ENCODE measurements at places on chromosomes 16 and 17. TPM values are rescaled to one million over a fixed set of nuclear protein-coding genes. Genes with fewer than 3 reads are reported as not detected.

DNA sequence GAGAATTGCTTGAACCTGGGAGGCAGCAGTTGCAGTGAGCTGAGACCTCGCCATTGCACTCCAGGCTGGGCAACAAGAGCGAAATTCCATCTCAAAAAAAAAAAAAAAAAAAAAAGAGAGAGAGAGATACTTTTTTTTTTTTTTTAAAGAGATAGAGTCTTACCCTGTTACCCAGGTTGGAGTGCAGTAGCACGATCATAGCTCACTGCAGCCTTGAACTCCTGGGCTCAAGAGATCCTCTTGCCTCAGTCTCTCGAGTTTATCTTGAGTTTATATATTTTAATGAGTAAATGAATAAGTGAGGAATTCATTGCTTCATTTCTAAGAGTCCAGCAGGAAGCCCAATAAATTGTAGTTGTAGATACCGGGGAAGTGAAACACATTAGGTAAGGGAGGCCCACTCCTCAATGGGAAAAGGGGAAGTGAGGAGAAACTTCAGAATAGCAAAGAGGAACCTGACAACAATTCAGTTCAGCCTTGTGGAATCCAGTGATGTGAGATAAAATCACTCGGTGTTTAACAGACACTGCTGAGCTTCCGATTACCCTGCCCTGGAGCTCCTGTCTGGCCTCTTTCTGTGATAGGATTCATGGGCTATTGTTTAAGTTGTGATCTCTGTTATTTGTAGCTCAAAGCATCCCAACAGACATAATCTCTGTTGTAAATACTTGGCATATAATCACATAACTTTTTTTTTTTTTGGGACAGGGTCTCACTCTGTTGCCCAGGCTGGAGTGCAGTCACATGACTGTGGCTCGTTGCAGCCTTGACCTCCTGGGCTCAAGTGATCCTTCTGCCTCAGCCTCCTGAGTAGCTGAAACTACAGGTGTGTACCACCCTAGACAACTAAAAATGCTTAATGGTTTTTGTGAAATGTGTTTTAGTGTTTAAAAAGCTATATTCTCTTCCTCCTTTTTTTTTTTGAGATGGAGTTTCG, 15.8 kb upstream of the ITGAM start:
- DNase-seq = no peak

GRCh38 chr16:86027373-86028126, 128.6 kb downstream of the IRF8 start:
- no peak for DNase-seq

GRCh38 chr16:7501868-7502267, 169.2 kb downstream of the RBFOX1 start:
- no peak for DNase-seq

Gene CTRB1
- not detected for polyA plus RNA-seq

GRCh38 chr16:56812884-56813283, 52.1 kb upstream of the SLC12A3 start:
- DNase-seq = peak; percentile 61

GRCh38 chr17:45227101-45227925, 5.6 kb downstream of the FMNL1 start:
- DNase-seq = no peak

Gene TBC1D24
- polyA plus RNA-seq = 5.6 TPM

Gene INCA1
- polyA plus RNA-seq = 0.27 TPM

DNA sequence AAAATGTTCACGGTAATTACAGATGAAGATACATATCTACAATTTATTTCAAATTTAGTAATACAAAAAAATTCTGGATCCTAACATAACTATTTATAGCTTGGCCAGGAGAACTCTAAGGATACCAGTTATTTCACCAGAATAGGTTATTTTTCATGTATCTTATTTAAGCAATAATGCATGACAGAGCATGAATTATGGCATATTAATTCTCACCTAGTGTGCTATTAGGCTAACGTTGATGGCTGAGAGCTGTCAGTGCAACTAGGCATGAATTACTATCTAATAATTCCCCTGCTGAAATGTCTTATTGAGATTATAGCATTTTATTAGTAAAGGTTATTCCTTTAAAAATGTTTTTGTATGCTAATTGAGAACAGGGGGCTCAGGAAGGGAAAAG, 44.5 kb downstream of the SALL1 start:
- DNase-seq = no peak

DNA sequence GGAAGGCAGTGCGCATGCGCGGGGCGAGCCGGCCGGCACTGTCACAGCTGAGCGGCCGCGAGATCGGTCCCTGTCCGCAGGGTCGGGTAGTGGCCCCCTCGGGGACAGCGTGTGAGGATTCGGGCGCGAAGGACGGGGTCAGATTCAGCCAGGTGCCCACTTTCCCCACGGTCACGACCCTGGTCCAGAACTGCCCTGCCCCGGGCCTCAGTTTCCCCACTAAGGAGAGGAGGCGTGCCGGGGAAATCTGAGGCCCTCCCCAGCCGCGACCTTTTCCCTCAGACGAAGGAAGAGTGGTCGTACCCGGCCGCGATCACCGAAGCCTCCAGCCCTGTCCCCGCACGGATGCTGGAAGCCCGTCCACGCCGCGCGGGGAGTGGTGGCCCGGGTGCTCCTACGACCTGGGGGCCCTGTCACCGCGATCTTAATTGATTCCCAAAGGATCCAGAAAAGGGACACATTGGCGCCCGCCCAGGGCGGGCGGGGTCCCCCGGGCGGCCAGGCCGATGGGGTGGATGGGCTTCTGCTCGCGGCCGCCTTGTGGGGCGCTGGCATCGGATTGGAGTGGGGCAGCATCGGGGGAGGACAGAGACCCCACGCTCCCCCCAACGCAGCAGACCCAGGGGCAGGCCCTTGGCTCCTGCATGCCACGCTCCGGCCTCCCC, 57.7 kb downstream of the SRL start:
- no peak for DNase-seq

- no peak for DNase-seq
These were observed 37.2 kb downstream of the SLC7A5 start for GRCh38 chr16:87832137-87832527.

Gene PRKCB
- polyA plus RNA-seq = not detected

GRCh38 chr17:6069539-6070429, at the start of gene WSCD1:
TSS of gene WSCD1 (plus strand) at chr17:6070379. CDS start at chr17:6080659, 10,280 bp downstream.
- DNase-seq = no peak

GRCh38 chr16:1347286-1347855, 4.3 kb downstream of the TSR3 start:
- no peak for DNase-seq

- DNase-seq = no peak
These were observed 410.7 kb upstream of the GOT2 start for GRCh38 chr16:59144841-59145240.

Gene PMM2
- 34.2 TPM for polyA plus RNA-seq

Gene MPP2
- 0.75 TPM for polyA plus RNA-seq

DNA sequence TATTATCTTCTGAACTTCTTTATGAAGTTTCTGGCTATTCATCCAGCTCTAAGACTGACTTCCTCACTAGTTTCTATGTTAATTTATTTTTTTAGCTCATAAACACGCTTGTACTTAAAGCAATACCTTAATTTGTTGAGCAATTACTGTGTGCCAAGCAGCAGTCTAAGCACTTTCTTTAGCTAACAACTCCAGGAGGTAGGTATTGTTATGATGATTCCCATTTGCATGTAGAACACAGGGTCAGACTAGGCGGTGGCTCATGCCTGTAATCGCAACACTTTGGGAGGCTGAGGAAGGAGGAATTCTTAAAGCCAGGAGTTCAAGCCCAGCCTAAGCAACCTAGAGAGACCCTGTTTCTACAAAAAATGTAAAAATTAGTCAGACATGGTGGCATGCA, 19.8 kb downstream of the DNAH3 start:
- DNase-seq = no peak

DNA sequence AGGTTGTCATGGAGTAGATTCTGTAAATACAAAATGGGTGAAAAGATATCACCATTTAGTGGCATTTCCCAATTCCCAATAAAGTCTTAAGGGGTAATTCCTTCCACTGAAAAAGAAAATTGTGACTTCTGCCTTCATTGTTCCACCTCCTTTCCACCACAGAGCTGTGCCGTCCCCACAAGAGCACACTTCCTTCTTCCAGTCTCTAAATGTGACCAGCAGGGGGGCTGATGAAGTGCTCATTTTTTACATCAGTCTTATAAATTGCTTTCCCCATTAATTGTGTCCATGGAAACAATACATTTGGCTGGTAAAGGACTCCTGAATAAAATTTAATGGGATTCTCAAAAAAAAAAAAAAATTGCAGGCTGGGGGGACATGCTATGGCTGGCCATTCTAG, 260.8 kb upstream of the PSMD7 start:
- DNase-seq = no peak

Gene PRAC2
- polyA plus RNA-seq = not detected

GRCh38 chr16:15837761-15838160, 19.1 kb downstream of the MYH11 start:
- no peak for DNase-seq

- DNase-seq = no peak
These were observed 5.4 kb upstream of the CSNK1D start for GRCh38 chr17:82278786-82279391.

- no peak for DNase-seq
These were observed 4.1 kb upstream of the SALL1 start for GRCh38 chr16:51155199-51155607.

GRCh38 chr17:64385187-64386083, 5.2 kb downstream of the PECAM1 start:
- peak; percentile 85 for DNase-seq

Gene ACSF2
- 28.9 TPM for polyA plus RNA-seq

- DNase-seq = no peak
These were observed 30.5 kb upstream of the CACNG1 start for GRCh38 chr17:67013891-67014290.

DNA sequence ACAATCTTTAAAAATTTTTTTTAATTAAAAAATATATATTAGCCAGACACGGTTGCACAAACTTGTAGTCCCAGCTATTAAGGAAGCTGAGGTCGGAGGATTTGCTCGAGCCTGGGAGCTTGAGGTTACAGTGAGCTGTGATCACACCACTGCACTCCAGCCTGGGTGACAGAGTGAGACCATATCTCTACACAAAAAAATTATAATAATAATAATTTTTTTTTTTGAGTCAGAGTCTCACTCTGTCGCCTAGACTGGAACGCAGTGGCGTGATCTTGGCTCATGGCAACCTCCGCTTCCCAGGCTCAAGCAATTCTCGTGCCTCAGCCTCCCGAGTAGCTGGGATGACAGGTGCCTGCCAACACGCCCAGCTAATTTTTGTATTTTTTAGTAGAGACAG, 23.8 kb downstream of the LITAF start:
- no peak for DNase-seq

- no peak for DNase-seq
These were observed 7.1 kb downstream of the TEKT3 start for GRCh38 chr17:15334266-15334665.

DNA sequence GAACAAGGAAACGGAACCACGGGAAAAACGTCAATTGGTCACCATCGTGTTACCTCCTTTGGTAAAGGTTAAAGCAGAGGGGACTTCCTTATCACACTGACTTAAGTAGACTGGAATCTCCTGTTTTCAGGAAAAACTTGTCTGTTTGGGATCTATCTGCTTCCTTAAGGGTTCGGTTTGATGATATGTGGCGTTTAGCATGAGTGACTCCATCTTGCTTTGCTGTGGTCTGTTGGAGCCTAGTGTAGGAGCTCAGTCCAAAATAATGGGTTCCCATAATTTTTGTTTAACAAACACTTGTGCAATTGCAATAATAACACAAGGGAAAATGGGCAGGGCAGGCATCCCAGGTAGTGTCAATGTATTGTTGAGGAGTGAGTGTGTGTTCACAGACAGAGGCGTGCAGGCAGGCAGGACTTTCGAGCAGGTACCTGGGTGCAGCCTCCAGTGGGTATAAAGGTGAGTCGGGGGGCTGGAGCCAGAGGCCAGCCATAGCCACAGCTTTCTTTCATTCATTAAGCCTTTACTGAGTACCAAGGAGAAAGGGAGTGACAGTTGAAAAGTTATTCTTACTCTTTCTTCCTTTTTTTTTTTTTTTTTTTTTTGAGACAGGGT, 4.3 kb upstream of the ENGASE start:
- DNase-seq = no peak

DNA sequence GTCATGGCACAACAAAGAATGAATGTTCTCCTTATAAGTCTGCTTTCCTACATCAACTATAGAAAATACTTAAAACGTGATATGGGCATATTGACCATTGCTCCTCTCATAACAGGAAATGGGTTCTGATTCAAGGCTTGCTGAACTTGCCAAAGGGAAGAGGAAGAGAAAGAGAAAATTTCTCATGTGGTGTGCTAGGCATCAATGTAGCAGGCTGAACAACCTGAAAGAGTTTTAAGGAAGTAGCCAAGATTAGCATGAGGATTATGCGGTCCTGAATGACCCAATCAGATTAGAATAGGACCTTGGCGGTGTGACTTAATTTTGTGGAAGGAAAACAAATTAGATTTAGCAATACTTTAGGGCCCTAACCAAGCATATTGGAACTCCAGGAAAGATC, 617.7 kb upstream of the CDH11 start:
- no peak for DNase-seq

DNA sequence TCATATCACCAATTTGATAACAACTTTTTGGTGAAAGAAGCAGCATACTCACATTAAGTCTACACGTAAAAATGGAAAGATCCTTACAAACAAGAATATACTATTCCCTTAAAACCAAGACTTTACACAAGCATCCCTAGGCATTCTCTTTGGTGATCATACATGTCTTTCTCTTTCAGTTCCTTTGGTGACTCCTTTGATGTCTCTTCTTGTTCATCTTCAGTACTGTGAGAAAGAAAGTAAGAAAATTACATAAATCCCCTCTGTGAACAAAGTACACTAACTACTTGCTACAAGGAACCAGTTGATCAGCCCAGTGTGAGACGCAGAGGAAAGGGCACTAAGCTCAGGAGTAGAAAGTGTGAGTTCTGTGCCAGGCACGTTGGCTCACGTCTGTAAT, 59.6 kb upstream of the MTMR4 start:
- DNase-seq = no peak

Gene CAPNS2
- polyA plus RNA-seq = 0.82 TPM

DNA sequence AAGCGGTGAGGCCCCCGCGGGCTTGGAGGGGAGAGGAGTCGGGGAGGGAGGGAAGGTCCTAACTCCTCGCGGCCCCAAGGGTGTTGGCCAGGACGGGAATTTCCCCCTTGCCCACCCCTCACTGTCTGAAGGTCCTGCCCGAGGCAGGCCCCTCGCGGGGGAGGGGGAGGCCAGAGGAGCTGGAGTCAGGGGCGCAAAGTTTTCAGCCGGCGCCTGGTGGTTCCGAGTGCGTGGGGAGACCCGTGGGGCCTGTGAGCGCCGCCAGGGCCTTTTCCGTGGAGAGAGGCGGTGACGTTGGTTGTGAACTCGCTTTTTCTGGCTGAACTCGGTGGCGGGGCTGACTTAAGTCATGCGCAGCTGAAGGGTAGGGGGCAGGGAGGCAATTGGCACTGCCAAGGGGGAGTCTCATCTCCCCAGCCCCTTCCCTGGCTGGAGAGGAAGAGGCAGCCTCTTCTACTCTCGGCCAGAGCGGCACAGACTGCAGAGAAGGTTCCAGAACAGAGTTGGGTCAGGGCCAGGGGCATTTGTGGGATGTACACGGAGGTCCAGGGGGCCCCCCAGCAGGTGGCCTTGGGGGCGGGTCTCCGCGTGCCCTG, 1.5 kb downstream of the CACNA1H start:
- DNase-seq = no peak

DNA sequence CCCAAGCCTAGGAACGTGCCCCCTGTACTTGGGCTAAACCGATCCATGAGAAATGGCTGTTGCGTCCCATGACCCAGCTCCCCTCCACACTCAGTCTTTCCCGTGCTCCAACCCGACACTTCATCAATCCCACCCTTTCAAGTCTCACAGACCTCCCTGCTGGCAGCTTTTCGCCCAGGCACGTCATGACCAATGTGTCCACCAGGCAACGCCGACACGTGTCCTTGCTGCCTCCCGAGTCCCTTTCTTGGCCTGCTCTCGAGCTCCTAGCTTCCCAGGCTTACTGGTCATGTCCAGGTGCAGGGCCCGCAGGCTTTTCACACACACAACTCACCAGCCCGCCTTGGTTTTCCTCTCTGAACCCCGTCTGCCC, 12.2 kb downstream of the MNT start:
- DNase-seq = no peak

Data from mammary epithelial cell (primary cell).